ENCODE measurements at places on chromosomes 1 and 21. TPM values are rescaled to one million over a fixed set of nuclear protein-coding genes. Genes with fewer than 3 reads are reported as not detected.

Gene MXRA8
- total RNA-seq: 23.9 TPM

DNA sequence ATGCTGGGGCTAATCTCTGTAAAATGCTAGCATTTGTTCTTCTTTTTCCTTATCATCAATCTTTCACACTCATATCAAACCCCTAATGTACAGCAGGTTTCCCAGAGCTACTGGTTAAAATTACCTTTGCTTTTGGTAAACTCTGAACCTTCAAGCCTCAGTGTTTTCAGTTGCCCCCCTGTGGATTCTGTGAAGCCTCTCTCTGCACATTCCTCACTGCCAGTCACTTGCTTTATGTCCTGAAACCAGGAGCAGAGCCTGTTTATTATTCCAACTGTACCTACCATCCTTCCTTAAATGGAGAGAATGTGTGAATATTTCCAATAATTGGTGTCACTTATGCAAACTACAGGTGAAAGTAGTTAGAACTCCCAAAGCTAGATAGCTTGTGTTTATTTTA lies 134.2 kb downstream of the NEK7 start:
- no peak for DNase-seq

- DNase-seq: no peak
Observed at GRCh38 chr1:151060657-151061421, 642 bp downstream of the MLLT11 start.

DNA sequence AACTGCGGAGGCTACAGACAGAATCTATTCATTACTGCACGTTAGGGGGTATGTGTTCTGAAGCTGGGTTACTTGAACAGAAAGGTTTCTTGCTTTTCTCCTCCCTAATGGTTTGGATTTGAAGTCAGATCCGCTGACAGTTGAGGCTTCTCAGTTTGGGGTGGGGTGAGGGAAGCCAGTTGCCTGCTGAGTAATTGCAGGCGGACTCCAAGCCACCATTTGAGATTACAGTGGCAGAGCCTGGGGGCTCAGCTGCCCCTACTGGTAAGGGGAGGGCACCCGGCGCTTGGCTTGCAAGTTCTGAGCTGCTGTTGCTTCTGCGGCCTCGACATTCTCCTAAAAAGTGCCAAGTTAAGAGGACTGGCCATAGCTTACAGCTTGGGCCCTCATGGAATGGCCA lies 2.0 kb downstream of the GRHL3 start:
- DNase-seq: no peak

Gene PLA2G2C
- total RNA-seq: not detected

Gene GPR52
- 3.1 TPM for total RNA-seq

DNA sequence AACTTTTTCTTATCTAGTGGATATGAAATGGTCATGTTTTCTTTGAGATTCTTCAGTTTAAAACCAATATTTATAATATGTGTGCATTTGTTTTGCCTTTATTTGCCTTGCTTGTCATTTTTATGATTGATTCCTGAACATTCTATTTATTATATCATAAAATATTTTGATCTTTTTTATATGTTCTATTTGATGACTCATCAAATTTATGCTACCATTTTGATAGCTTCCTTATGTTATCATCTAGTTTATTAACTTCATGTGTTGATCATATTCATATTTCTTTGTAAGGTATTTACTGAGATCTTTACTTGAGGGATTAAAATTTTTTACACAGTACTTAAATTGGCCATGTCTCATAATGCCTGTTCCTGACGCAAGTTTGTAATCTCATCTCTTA lies 1650.0 kb downstream of the AMY1C start:
- DNase-seq: no peak

DNA sequence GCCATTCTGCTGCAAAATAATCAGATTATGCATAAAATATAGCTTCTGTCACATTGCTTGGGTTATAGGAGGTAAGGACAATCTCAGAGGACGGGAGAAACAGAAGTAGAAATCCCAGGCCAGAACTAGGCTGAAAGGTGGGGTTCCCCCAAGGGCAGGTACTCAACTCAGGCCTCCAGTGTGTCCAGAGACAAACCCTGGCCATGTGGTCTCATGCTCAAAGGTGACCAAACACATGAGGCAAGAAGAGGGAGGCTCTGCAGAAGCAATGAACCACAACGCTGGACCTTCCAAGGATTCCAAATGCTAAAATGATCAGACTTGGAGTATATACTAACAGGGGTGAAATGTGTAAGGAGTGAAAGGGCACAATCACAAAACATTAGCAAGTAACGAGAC lies 103.8 kb downstream of the DMRTB1 start:
- no peak for DNase-seq

Gene SLC1A7
- 1.3 TPM for total RNA-seq

- no peak for DNase-seq
Observed at GRCh38 chr1:223258751-223259198, 105.2 kb downstream of the SUSD4 start.

DNA sequence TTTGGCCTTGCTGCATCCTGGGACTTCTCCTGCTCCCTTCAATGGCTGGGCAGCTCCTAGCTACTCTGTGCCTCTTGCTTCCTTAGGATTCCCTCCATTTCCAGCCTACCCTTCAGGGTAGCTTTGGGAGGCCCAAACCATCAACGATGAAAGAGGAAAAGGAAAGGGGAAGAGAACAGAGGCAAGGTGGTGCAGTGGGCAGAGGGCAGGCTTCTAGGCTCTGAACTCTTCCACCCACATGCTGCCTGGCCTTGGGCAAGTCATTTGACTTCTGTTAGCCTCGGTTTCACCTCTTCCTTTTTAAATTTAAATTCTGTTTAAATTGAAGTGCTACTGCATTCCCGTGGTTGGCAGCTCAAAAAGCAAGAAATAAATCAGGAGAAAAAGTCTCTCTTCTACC lies 5.7 kb upstream of the PPM1J start:
- DNase-seq: no peak

Gene MYBPH
- not detected for total RNA-seq

DNA sequence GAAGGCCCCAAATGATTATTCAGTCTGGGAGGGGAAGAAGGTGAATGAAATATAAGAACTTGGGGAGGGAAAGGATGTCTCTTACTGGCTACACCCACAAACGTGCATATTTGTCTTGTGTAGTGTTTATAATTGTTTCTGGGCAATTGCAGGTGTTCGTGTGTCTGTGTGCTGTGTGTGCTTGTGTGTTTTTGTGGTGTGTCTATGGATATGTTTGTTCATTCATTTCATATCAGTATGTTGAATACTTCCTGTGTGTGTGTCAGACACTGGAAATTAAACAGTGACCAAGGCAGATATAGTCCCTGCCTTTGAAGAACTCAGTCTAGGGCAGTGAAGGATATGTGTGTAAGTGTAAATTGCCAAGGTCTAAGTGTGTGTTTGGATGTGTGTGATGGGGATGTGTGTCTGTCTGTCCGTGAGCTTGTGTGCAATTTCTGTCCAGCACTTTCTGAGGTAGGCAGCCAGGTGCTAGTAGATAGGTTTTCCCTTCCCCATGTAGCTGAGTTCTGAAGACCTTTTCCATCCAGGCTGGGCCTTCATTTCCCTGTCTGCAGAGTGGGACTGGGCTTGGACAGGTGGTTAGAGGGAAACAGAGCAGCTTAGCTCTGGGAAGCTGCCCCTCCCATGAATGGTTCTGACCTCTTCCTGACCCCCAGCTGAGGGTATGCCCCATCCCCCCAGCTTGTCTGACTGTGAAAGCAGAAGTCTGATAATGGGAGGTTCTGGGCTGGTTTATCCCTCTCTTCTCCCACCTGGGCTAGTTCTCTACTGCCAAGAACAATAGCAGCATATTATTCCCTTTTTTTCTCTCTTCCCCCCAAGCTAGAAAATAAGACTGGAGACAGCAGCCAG lies 3.8 kb downstream of the AGO1 start:
- DNase-seq: no peak

All from upper lobe of left lung (tissue), 6 donors.